Psoas muscle (tissue), 8 donors: ENCODE measurements at places on chromosomes 12 and 14. TPM values are rescaled to one million over a fixed set of nuclear protein-coding genes. Genes with fewer than 3 reads are reported as not detected.

DNA sequence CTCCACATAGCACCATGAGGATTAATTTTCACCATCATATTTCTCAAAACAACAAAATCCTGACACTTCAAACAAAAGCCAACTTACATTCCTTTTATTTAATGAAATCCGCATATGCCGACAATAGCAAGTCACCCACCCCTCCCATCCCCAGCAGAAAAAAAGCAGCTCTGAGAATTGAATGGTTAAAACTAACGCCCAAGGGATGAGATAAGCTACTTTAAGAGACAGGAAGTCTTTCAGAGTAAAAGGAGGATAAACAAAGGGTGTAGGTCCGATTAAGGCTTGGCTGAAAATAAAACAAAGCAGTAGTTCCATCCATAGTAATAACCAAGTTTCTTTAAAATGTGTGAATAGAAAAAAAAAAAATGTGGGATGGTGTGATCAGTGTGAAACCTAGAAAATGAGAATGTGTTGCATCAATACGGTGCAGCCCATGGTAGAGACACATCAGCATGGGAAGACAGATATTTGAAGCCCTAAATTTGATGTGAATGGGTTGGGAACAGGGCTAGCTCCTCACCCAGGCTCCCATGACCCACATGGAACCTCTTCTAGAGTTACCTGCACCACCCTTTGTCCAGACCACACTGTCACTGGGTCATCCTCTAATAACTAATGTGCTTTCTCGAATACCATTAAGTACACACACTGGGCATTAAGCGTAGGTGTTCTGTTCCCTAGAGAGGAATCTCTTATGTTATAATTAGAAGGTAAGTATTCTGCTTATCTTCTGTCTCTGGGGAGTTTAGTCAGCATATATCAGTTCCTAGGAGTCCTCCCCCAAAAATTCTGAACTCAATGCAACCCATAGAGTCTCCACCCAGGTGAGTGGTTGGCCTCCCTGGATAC, 31.7 kb downstream of the RTRAF start:
- no peak for DNase-seq

DNA sequence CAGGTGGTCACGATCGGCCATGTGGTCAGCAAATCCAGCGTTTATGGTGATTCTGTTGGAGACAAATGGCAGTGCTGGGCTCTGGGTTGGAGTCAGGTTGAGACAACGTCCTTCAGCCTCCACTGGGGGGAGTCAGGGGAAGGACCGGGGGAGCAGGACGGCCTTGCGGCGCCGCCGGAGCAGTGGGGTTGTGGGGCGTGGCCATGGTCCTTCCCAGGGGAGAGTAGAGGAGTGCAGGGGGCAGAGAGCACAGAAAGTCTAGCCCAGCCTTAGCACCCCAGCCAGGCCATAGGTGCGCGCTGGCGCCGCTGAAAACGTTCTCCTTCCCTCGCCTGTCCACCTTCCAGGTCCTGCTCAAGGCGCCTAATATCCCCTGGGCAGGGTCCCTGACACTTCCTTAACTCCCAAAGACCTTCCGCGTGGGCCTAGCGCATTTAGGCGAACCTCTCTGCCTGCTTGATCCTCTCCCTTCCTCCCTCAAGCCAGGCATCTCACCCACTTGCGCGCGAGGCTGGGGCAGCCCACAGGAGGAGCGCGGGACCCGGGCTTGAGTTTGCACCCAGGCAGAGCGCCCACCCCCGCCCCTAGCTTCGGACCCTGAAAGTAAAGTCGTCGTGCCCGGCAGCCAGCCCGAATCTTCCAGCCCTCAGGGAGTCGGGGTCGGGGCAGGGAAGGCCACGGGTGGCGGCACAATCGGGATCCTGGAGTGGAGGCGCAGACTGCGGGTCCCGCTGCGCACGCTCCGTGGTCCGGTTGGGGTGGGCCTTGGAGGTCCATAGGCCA, 3.1 kb upstream of the KIF26A start:
- peak; percentile 13 for DNase-seq

- no peak for DNase-seq
Observed at GRCh38 chr12:112165624-112166023, 40.3 kb downstream of the TRAFD1 start.

GRCh38 chr12:82359115-82359478, 768 bp downstream of the METTL25 start:
- DNase-seq: peak; percentile 50

- no peak for DNase-seq
Observed at GRCh38 chr12:53378724-53379388, 1.1 kb upstream of the SP1 start.

DNA sequence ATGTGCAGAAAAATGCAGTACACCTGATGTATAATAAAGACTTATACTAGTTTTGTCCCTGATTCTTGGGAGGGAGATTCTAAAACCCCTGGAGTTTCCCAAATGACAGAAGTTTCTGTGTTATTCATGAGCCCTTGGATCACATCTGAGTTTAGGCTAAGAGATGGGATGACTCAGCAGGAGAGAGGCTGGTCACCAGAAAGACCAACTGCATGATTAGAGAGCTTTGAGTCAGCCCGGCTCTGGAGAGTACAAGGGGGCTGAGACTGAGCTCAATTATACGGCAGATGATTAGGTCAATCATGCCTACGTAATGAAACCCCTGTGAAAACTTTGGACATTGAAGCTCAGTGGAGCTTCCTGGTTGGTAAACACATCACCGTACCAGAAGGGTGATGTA, 174.2 kb downstream of the SSPN start:
- DNase-seq: no peak

DNA sequence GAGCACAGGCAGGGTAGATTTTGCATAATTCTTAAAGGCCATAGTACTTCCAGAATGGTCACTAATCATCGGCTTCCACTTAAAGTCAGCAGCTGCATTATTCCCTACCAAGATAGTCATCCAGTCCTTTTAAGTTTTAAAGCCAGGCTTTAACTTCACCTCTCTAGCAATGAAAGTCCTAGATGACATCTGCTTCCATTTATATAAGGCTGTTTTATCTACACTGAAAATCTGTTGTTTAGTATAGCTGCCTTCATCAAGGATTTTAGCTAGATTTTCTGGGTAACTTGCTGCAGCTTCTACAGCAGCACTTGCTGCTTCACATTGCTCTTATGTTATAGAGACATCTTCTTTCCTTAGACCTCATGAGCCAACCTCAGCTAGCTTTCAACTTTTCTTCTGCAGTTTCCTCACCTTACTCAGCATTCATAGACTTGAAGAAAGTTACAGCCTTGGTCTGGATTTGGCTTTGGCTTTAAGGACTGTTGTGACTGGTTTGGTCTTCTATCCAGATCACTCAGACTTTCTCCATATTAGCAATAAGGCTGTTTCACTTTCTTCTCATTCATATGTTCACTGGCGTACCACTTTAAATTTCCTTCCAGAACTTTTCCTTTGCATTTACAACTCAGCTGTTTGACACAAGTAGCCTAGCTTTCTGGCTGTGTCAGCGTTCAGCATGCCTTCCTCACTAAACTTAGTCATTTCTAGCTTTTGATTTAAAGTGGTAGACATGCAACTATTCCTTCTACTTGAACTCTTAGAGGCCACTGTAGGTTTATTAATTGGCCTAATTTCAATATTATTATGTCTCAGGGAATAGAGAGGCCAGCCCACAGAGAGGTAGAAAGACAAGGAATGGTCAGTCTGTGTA, 209.9 kb upstream of the GARIN2 start:
- DNase-seq: no peak

DNA sequence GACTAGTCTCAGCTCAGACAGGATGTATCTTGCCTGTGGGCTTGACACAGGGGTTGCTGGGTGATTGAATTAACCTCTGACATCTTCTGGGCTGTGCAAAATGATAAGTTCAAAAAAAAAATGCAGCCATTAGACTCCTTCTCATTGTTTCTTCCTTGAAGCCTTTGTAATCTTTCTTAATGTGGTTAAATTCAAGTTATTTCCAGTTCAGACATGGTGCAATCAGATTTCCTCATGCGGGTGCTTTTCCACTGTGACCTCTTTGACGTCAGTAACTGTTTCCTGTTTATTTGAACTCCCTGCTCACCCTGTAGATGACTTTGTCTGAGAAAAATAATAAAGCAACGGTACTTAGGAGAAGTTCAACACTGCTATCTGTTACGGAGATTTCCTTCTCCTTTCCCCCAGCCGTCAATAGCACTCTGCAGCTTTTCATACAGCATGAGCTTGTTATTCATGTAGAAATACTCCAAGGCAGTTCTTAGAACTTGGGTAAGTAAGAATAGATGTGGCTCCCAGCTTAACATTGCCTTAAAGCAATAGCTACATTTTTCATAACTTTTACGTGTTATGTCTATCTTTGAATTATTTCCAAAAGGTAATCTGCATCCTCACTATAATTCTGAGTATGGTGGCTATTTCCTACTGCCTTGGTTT, 155.5 kb downstream of the PRKCH start:
- DNase-seq: no peak

- DNase-seq: no peak
Observed at GRCh38 chr14:63362389-63362819, 43.7 kb upstream of the GPHB5 start.

TSHR gene
- polyA plus RNA-seq: 0.20 TPM

ING4 gene
- 35.6 TPM for polyA plus RNA-seq

LTB4R2 gene
- polyA plus RNA-seq: 0.57 TPM
